ENCODE measurements at places on chromosomes 13 and 19. TPM values are rescaled to one million over a fixed set of nuclear protein-coding genes. Genes with fewer than 3 reads are reported as not detected.

Gene LMTK3
- total RNA-seq, result 0.15 TPM

Gene NLRP12
- total RNA-seq, result not detected

Gene POSTN
- total RNA-seq, result 176 TPM

Gene TSSK6
- 4.5 TPM for total RNA-seq

Gene EGLN2
- total RNA-seq, result 153 TPM

Measured in smooth muscle cell of trachea (primary cell).